ENCODE measurements at places on chromosomes 1 and 21.

GRCh38 chr1:195195423-195196057 is 1412.7 kb downstream of the KCNT2 start:
- DNase-seq = no peak

- DNase-seq = no peak
Observed at GRCh38 chr1:226887006-226887405, 16.6 kb downstream of the PSEN2 start.

GRCh38 chr1:62436039-62436465 is 797 bp upstream of the USP1 start:
- DNase-seq = no peak

DNA sequence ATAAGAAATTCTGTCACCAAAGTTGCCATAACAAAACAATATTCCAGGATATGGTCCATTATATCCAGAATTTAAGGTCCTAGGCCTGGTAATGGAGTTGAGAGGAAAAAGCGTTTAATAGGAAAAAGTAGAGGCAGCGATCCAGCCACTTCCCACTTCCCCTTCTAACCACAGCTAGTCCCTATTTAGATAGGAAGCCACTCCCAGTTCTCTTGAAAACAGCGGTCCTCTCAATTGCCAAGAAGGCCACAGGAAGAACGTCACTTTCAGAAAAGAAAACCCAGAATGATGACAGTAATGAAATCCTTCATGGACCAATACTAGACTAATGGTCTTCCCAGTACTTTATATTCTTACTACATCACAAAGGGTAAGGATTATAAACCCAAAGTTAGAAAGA is 38.6 kb downstream of the ABL2 start:
- no peak for DNase-seq

DNA sequence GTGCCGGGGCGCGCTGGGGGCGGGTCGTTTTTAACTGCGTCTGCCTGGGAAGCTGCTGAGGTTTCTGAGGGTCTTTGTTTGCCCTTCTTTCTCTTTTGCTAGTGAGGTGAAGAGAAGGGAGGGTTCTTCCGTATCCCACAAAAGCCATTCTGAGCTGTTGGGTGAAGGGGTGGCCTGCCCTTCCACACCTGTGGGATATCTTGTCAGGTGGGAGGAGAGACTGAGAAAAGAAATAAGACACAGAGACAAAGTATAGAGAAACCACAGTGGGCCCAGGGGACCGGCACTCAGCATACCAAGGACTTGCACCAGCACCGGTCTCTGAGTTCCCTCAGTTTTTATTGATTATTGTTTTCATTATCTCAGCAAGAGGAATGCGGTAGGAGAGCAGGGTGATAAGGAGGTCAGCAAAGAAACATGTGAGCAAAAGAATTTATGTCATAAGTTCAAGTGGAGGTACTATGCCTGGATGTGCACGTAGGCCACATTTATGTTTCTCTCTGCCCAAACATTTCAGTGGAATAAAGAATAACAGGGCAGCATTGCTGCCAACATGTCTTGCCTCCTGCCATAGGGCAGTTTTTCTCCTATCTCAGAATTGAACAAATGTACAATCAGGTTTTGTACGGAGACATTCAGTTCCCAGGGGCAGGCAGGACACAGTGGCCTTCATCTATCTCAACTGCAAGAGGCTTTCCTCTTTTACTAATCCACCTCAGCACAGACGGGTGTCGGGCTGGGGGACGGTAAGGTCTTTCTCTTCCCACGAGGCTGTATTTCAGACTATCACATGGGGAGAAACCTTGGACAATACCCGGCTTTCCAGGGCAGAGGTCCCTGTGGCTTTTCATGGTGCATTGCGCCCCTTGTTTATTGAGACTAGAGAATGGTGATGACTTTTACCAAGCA is 972 bp downstream of the PGBD2 start:
- no peak for DNase-seq

DNA sequence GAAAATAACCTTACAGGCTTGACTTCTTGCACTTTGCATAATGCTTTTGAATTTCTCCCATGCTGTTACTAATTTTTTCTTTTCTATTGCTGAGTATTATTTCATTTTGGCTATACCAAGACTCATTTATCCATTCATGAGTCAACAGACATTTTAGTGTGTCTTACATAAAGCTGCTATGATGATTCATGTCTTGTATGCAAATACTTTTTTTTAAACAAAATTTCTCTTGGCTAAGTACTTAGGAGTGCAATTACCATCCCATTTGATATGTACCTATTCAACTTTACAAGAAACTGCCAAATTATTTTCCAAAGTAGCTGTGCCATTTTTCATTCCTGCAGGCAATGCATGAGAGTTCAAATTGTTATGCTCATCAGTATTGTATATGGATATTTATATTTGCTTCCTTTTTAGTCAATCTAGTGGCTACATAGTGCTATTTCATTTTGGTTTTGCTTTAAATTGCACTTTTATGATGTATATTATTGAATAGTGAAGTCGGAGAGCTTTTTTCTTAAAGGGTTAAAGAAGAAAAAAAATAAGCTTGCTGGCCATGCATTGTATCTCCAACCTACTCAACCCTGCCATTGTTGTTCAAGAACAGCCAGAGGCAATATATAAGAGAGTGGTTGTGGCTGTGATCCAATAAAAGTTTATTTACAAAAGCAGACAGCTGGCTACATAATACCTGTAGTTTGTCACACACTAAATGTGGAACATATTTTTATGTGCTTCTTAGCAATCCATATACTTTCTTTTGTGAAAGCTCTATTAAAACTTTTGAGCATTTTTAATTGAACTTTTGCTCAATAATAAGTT is 862.8 kb downstream of the KCNT2 start:
- no peak for DNase-seq

DNA sequence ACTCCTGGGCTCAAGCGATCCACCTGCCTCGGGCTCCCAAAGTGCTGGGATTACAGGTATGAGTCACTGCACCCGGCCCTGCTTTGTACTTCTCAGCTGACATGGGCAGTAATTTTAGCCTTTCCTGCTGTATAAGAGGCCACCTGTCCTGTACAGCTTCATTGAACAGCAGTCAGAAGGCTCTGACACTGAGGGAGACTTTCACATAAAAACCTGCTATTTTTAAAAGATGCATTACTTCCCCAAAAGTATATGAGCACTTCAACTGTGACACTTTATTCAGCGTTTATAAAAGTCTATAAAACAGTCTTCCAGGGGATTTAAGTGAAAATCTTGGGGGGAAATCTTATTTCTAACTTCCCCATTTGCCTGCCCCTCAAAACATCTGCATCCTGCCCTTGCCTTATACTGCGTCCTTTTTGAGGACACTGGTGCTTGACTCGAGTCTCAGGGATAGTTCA is 17.6 kb downstream of the RNU5D-1 start:
- no peak for DNase-seq

- DNase-seq = no peak
Observed at GRCh38 chr1:10516925-10517676, 42.4 kb downstream of the PEX14 start.

DNA sequence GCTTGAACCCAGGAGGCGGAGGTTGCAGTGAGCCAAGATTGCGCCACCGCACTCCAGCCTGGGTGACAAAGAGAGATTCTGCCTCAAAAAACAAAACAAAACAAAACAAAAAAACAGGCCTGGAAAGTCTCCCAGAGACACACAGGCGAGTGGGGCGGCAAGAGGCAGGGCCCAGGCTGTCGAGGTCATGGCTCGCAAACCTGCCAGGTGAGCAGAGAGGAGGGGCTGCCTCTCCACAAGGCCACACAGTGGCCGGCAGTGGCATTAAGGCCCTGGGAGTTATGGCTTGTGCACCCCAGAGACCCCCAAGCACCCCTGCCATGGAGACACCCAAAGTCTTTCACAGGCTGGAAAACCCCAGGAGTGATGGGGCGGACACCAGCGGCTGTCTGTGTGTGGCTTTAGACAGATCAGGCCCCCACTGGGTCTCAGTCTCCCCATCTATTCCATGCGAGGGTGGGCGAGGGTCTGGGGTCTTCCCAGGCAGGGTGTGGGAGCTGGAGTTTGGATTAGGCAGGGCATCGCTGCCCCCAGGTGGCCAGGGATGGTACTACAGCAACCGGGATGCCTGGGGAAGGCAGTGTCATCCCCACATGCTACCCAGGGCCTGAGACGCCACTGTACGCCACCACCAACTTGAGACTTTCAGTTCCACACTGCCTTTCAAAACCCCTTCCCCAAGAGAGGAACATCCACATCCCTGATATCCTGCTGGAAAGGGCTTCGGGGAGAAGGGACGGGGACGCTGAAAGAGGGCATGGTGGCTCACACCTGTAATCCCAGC is 7.3 kb upstream of the CTRC start:
- DNase-seq = no peak

DNA sequence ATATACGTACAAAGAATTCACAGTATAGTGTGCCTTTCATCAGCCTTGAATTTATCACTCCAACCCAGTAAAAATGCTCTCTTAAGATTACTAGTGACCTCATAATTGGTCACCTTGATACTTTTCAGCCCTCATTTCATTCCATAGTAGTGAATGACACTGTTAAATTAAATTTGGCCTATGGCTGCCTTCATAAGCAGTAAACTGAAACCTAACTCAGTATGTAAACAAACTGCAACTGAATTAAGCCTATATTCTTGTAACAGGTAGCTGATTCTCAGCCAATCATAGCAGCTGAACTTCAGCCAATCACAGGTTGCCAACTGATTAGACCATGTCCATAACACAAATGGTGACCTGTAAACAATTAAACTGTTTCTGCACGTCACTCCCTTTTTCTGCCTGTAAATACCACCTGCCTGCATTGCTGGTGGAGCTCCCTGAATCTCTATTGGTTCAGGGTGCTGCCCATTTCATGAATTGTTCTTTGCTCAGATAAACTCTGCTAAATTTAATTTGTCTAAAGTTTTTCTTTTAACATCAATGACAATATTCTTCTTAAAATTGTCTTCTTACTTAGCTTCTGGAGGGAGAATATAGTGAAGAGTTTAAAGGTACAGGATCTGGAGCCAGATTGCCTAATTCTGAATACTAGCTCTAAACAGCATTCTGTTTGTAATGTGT is 24.0 kb upstream of the CAMSAP2 start:
- no peak for DNase-seq

DNA sequence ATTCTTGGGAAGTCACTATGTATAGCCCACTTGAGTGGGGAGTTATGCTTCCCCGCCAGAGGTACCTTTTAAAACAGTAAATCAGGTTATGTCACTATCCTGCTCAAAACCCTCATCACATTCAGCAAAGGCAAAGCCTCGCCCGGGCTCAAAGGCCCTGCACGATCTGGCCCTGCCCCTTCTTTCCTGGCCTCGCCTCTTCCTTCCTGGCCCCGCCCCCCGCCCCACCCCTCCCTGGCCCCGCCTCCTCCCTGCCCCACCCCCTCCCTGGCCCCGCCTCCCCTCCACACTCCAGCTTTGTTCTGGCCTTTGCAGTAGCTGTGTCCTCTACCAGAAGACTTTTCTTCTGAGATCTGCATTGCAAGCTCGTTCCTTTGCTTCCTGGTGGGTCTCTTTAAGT is 6.6 kb downstream of the LDLRAD2 start:
- DNase-seq = no peak

DNA sequence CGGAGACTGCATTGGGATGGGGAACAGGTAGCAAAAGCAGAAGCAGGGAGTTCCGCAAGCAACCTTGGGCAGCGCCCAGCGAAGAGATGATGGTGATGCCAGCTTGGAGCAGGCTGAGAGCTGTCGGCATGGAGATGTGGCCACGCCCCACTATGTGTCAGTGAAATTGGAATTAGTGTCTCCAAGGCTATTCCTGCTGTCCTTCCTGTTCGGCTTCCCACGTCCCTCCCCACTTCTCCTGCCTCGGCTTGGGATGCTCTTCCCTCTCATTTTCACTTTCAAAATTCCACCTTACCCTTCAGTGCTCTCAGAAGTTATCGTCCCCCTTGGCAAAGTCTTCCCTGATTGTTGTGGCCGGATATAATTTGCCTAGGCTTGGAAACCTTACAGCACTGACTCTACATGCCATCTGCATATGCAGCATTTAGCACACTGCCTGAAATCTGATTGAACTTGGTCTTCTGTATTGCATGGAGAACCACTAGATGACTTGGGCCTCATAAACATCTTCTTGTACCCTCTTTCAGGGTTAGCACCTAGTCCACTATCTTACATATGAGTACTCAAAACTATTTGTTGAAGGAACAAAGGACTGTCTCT is 270.7 kb upstream of the RUNX1 start:
- no peak for DNase-seq

DNA sequence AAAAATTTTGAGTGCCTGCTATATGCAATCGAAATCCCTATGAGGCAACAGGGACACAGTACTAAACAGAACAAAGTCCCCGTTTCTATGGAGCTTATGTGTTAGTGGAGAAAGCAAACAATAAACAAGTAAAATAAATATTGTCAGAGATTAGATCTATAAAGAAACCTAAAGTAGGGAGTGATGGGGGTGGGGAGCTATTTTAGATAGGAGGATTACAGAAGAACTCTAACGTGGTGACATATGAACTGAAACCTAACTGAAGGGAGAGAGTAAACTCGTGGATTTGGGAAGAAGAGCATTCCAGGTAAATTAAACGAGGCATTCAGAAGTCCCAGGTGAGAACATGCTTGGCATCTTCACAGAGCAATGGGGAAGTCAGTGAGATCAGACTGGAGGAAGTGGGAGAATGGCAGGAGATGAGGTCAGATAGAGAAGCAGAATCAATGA is 154.5 kb downstream of the DENND1B start:
- no peak for DNase-seq

All from fibroblast of the conjunctiva (primary cell).